Right lobe of liver (tissue), 6 donors: ENCODE measurements at places on chromosomes 6 and 20. TPM values are rescaled to one million over a fixed set of nuclear protein-coding genes. Genes with fewer than 3 reads are reported as not detected.

GRCh38 chr6:156279261-156279969 lies 497.8 kb upstream of the ARID1B start:
- DNase-seq = no peak

GRCh38 chr6:41697861-41698781 lies 37.3 kb downstream of the TFEB start:
- DNase-seq = no peak

GRCh38 chr6:110537208-110538123 lies 61.1 kb upstream of the SLC22A16 start:
- DNase-seq = no peak

DNA sequence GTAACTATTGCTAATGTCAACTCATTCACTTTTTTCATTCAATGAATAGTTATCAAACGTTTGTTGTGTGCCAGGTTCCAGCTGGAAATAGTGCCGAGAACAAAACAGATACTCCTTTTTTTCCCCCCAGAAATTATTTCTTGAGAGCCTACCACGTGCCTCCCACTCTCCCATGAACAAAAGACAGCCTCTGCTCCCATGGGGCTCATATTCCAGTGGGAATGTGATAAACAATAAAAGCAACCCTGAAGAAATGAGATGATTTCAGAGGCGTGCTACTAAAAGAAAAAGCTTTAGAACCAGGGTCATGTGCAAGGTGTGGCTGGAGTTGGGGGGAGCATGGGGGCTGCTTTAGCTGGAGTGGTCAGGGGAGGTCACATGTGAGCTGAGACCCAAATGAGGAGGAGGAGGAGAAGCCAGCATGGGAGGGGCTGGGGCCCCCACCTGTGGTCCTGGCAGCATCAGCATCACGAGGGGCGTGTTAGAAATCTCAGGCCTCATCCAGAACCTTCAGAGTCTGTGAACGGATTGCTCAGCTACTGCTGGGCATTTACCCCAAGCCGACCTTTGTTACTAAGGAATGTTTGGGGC lies 157.4 kb downstream of the EYA2 start:
- no peak for DNase-seq

DNA sequence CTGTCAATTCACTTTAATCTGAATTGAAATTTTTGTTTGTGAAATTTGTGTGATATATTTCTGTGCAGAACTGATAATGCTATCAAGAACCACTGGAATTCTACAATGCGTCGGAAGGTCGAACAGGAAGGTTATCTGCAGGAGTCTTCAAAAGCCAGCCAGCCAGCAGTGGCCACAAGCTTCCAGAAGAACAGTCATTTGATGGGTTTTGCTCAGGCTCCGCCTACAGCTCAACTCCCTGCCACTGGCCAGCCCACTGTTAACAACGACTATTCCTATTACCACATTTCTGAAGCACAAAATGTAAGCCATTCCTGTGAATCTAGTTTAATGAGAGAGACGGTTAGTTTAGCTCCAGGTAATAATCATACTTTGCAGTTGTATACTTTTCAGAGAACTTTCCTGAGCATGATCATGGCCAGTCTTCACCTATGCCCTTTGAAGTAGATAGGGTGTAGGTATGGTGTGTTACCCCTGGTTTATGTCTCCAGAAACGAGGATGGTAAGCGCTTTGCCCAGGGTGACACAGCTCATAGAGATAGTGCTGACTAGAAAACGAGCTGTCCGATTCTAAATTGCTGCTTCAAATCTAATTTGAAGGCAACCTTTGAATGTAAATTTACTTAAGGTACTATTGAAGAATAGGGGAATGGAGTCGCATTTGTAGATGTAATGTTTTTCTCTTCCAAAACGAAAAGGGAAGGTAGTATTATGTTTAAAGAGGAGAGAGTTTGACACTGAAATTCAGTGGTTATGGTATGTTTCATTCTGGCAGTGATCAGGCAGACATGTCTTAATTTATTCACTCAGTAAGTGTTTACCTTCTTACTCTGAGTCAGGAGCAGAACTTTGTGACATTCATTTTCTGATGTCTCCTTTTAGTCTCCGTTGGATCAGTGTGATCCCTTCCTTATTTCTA lies 11.4 kb downstream of the MYB start:
- DNase-seq = no peak

GRCh38 chr6:154619146-154619545 lies 108.7 kb upstream of the CNKSR3 start:
- DNase-seq = no peak

- DNase-seq = no peak
Measured at GRCh38 chr6:150632785-150633485, 33.2 kb downstream of the PLEKHG1 start.

DNA sequence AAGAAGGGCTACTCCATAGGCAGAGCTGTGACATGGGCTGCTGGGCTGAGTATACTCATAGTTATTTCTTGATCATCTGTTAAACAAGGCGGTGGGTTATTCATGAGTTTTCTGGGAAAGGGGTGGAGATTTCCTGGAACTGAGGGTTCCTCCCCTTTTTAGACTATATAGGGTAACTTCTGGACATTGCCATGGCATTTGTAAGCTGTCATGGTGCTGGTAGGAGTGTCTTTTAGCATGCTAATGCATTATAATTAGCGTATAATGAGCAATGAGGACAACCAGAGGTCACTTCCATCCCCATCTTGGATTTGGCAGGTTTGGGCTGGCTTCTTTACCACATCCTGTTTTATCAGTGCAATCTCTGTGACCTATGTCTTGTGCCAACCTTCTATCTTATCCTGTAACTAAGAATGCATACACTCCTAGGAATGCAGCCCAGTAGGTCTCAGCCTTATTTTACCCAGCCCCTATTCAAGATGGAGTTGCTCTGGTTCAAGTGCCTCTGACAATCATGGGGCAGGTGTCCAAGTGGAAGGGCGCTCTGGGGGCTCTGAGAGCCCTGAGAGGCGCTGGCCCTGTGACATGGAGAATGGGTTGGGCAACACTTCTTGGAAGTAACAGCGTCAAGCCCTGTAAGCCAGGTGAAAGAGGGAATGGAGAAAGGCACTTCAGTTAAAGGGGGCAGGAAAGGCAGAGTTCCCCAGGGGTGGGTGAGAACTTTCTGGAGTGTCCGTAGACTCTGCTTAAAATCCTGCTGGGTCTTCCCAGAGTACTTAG lies 354.2 kb upstream of the SULF2 start:
- DNase-seq = no peak

GRCh38 chr6:169034516-169035167 lies 219.0 kb downstream of the THBS2 start:
- no peak for DNase-seq

DNA sequence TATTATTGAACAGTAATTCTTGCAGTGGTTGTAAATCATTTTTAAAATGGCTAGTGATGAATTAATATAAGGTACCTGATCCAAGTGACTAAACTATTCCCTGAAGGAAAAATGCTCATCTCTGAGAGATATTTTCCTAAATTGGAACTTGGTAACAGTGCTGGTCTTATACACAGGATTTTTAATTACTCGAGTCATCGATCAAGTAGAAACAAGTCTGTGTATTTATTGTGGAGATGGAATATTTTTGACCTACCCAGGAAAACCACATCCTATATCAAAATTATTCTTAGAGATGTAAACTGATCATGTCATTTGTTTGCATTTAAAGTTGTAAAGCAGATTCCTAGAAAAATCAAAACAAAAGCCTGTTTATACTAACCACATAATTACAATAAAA lies 166.9 kb downstream of the MOXD1 start:
- no peak for DNase-seq

GRCh38 chr6:7073821-7074525 lies 33.8 kb upstream of the RREB1 start:
- peak; percentile 39 for DNase-seq

GRCh38 chr6:154239392-154239791 lies 117.2 kb downstream of the IPCEF1 start:
- DNase-seq = no peak

DNA sequence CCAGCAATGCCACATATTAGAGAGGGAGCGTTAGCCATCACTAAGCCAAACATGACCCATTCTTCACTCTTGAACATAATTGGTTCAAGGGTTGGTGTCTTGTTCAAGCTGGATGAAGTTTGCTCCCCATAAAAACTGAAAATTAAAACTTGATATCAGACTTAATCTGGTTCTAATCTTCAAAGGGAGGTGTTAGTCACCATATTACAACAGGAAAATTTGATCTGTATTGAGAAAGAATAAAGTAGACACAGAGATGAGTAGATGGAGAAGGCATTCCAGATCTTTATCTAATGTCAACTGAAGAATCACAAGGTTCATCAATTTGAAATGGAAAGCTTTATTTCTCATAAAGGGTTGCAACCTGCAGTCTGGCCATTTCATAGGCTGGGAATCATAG lies 972.8 kb downstream of the HACE1 start:
- no peak for DNase-seq

DNA sequence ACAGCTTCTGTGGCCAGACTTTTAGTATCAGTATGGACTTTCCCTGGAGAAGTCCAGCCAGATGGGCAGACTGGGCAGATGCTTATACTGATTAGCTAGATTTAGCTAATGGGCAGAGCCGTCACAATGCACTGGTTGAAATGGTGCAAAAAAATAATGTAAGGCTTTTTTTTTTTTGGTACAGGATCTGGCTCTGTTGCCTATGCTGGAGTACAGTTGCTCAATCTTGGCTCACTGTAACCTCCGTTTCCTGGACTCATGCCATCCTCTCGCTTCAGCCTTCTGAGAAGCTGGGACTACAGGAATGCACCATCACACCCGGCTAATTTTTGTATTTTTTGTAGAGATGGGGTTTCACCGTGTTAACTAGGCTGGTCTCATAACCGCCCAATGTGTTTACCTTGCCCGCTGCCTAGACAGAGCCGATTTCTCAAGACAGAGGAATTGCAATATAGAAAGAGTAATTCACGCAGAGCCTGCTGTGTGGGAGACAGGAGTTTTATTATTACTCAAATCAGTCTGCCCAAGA lies 16.4 kb upstream of the KIFC1 start:
- DNase-seq = peak; percentile 57

- no peak for DNase-seq
Measured at GRCh38 chr6:34630040-34630439, 66.5 kb downstream of the ILRUN start.

DNA sequence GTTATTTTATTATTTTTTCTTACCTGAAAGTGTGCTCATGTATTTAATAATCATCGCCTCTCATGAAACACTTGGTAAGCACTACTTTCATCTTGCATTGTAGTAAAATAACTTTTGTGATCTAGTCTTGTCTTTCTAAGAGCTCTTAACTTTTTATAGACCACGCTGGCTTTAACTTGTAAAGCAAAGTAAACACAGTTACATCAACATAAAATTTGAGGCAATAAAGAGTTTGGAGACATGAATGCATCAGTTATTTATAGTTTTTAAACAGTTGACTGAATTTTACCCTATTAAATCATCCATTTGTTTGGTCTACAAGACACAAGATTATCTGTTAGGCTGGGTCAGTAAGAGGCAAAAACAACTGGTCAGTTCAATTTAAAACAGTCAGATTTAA lies 218.5 kb upstream of the KCNQ5 start:
- no peak for DNase-seq

- DNase-seq = no peak
Measured at GRCh38 chr6:163494279-163494727, 79.8 kb downstream of the QKI start.

- DNase-seq = no peak
Measured at GRCh38 chr6:15501826-15502445, 160.9 kb downstream of the DTNBP1 start.

- DNase-seq = no peak
Measured at GRCh38 chr6:43221046-43221972, 8.0 kb downstream of the DNPH1 start.

DNA sequence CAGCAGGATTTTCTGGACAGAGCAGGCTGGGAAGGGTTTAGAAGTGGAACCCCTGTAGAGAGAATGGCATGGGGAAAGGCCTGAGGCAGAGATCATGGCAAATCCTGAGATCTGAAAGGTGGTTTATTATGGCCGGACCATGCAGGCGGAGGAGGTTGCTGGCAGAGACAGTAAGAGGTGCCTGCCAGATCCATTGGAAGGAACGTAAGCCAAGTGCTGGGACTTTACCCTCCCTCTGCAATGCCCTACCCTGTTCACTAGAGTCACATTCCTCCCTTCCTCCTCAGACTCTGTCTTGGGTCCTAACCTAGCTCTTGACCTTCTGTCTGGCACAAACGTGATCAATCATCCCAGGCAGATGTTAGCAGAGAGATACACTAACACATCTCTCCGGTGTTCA lies 66.4 kb upstream of the SLC22A23 start:
- no peak for DNase-seq

DNA sequence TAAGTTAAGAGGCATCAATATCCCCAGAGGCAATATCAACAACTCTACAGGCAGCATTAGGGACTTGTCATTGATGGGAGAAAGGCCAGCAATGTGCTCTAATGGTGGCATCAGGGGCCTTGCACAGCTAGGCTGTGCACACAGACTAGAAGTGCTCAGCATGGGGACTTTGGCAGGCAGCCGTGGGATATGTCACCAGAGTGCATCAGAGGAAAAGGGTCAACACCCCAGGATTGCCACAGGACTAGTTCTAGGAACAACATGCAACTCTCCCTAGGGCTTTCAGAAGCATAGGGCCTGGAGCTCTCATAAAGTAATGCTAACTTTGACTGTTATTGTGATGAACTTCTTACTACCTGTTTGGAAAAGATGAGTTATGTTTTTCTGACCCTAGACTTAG lies 32.2 kb upstream of the OSTM1 start:
- DNase-seq = peak; percentile 51

DNA sequence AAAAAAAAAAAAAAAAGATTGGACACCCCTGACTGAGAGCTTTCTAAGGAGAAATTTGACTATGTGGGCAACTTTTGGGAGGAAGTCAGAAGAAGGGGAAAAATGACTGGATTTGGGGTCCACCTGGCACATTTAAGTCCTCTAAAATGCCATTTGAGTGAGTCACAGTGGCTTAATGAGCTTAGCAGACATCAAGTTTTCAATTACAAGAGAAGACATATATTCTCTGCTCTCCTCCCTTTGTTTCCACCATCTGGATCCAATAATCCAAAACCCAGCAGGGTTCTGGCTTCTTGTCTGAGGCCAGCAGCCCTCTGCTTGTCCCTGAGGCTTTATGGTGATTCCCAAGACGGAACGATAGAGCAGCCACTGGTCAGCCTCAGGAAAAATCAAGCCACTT lies 6.9 kb downstream of the PI3 start:
- DNase-seq = no peak

- DNase-seq = no peak
Measured at GRCh38 chr6:158764926-158765325, 54.2 kb downstream of the EZR start.

- DNase-seq = no peak
Measured at GRCh38 chr6:157966589-157966977, 15.1 kb upstream of the SYNJ2 start.

Gene PPP1R10
- total RNA-seq = 30.7 TPM

Gene KIF25
- total RNA-seq = not detected

Gene OR2H1
- total RNA-seq = not detected

Gene CTAGE9
- total RNA-seq = not detected

Gene HLA-DQB2
- 5.1 TPM for total RNA-seq

Gene IPCEF1
- 0.90 TPM for total RNA-seq

Gene PTK7
- total RNA-seq = 1.0 TPM

Gene C20orf173
- total RNA-seq = not detected

Gene PSMB9
- 20.7 TPM for total RNA-seq

Gene SPEF1
- not detected for total RNA-seq

Gene FUT9
- not detected for total RNA-seq

Gene HLA-DOB
- 0.16 TPM for total RNA-seq

Gene LAMA2
- total RNA-seq = 9.2 TPM

Gene CPNE5
- total RNA-seq = 0.84 TPM

Gene PSMB8
- 37.6 TPM for total RNA-seq

Gene HS3ST5
- total RNA-seq = not detected

Gene SIRPG
- total RNA-seq = not detected

Gene SLC22A7
- total RNA-seq = 158 TPM

Gene SRC
- 6.0 TPM for total RNA-seq

Gene NRN1
- total RNA-seq = 2.9 TPM

Gene BIRC7
- total RNA-seq = not detected

Gene ZKSCAN8
- 7.1 TPM for total RNA-seq
